ENCODE measurements at places on chromosomes 1 and 21. TPM values are rescaled to one million over a fixed set of nuclear protein-coding genes. Genes with fewer than 3 reads are reported as not detected.

DNA sequence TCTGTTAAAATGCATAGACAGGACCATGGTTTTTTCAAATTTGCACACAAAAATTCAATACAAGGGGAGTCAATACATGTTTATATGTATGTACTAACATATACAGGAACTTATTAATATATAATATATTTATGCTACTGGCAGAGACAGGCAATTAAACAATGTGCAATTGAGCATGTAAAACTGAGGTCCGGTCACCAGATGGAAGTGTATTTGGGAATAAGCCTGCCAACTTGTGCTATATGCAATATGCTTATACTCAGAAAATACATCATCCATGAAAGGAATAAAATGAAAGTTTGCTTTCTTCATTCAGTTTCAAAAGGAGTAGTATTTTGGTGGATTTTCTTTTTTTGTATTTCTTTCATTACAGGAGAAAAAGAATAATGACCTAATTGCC, 640.2 kb upstream of the CXADR start:
- DNase-seq = no peak

GRCh38 chr1:175494011-175494554, 249.3 kb downstream of the TNR start:
- no peak for DNase-seq

Gene NFASC
- polyA plus RNA-seq = 1.7 TPM

Gene FCRL6
- polyA plus RNA-seq = not detected

Gene NSL1
- polyA plus RNA-seq = 26.7 TPM

Data from AG04450 (cell line).